ENCODE measurements at places on chromosomes 2 and 18.

GRCh38 chr18:2967357-2967756, 45.6 kb downstream of the LPIN2 start:
- DNase-seq: no peak

DNA sequence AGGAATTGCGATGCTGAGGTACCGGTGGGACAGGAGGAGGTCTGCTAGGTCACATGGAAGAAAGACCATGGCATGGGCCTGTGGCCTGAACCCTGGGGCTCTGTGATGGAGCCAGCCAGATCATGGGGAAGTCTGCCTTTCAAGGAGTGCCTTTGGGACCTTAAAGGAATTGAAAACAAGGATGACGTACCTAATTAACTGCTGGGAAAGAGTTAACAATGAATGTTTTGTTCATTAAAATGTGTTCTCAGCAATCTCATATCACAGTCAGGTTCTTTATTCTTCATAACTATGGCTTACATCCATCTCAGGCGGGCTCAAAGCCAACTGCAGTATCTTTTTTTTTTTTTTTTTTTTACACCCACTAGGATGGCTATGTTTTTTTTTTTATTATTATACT, 25.6 kb downstream of the TRPM8 start:
- DNase-seq: no peak

DNA sequence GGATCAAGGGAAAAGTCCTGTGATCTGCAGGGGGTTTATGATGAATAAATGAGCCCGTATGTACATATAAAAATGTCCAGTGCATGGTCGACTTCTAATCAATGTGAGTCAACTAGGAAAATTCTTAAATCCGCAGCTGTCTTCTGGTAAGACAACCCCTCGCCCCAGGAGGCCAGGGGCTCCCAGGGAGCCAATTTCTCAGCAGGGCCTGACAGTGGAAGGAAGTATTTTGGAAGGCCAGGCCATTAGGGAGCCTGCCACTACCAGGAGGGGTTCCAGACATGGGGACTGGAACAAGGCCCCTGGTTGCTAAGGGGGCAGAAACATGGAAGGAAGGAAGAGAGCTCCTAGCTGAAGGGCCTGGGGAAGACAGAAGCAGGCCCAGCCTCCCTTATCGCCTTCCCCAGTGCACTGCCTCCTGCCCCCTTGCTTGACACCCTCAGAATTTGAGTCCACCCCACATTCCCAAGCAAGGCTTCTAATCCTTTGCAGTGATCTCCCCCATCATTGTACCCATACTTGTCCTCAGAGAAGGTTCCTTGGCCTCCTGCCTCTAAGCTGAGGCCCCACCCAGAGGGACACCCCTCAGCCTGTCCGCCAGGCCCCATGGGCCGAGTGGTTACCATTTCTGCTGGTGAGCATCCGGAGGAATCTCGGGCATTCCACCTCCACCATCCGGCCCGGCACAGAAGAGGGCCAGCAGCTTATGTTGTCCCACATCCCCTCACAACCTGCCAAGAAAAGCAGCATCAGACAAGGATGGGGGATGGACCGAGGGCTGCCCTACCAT, 45.9 kb downstream of the SCTR start:
- DNase-seq: no peak

DNA sequence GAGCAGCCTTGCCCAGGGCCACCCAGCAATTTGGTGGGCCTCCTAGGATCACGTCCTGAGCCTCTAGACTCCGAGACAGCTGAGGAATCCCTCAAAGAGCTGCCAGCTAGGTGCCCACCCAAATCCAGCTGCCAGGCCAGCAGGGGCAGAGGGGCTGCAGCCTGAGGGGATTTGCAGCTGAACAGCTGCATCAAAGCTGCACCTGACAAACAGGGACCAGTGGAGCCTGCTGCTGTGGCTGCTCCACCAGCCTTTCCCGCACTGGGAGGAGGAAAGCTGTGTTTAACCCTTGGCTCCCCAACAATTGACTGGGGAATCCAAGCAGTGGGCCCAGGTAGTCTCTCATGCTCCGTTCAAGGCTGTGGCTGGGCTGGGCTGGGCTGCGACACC, 8.2 kb downstream of the ADRA2B start:
- no peak for DNase-seq

- no peak for DNase-seq
Measured at GRCh38 chr2:235462415-235462790, 31.4 kb upstream of the AGAP1 start.

GRCh38 chr2:217818293-217818850, 184.4 kb downstream of the TNS1 start:
- no peak for DNase-seq

DNA sequence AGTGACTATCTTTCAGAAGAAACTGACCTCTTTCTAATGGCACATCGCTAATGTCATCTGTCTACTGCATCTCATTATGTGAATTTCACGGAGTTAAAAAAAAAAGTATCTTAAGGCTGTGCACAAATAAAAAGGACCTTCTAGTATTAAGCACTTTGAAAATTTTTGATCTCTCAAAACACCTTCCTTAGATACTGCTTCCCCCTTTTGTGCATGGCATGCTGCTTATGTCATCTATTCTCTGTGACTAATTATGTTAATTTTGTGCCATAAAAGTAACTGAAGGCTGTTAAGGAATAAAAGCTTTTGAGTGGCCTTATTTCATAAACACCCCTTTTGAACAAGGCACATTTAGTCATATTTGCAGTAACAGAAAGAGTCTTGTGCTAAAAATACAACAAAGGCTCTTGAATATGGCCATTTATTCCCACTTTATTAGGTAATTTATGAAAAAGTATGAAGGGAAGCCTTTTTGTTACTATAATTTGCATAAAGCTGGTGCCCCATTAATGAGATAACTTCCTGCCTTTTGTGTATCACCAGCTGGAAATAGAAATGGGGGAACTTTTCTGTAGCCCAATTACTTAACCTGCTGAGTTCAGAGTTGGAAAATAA, 1412.0 kb upstream of the ZEB2 start:
- no peak for DNase-seq

DNA sequence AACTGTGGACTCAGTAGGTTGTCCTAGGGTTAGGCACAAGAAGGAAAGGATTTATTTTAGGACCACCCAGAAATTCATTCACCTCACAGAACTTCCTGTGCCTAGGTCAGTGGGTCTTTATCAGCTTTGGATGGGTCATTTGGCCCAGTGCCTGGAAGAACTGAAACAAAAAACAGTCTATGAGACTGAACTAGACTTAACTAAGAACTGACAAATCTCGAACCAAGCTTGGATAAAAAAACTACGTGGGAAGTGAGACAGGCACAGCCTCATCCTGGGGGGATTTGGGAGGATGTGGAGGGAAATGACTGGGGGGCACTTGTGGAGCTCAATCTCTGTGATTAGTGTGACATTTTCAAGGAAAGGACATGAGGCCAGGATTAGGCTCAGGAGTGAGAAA, 2.3 kb upstream of the OST4 start:
- DNase-seq: no peak

GRCh38 chr2:110101280-110101844, 14.3 kb downstream of the MALL start:
- DNase-seq: no peak

GRCh38 chr2:137969418-137969765, 5.1 kb downstream of the HNMT start:
- DNase-seq: no peak

- no peak for DNase-seq
Measured at GRCh38 chr2:192035731-192036442, 158.8 kb downstream of the TMEFF2 start.

DNA sequence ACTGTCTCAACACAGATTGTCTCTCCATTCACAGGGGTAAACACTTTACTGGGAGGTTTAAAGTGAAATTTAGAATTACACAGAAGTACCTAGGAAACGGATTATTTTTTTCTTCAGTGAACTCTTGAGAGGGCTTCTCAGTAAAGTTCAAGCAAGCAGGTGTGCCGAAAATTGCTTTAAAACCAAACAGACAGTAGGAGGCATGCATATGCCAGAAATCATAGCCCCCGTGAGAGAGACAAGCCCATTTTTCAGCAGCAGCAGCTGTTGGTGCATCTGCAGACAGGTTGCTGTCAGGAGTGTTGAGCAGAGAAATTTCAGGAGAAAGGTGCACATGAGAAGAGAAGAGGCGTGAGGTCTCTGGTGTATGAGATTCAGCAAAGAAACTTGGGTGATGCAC, 2115.5 kb upstream of the CELF4 start:
- DNase-seq: no peak

DNA sequence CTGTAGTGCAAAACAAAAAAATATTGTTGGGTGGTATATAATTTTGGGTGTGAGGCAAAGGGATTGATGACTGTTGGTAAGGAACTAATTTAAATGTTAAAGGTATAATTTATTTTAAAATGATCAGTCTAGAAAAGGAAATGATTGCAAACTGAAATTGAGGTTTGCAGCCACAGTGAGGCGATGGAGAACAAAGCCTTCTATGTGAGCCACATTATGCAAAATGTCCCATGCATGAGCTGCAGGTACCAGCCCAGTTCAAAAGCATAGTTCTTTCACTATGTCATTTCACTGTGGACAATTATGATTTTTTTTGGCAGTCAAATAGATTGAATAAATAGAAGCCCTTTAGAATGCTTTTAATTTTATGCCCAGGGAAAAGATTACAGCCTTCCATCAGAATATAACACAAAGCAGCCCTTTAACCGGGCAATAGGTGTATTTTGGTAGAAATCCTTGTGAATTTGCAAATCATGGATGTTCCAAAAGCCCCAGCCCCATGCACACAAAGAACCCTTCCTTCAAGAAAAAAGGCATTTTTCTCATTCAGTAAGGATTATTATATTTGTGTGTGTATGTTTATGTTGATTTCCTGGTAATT, 1.7 kb downstream of the MAP2 start:
- no peak for DNase-seq

DNA sequence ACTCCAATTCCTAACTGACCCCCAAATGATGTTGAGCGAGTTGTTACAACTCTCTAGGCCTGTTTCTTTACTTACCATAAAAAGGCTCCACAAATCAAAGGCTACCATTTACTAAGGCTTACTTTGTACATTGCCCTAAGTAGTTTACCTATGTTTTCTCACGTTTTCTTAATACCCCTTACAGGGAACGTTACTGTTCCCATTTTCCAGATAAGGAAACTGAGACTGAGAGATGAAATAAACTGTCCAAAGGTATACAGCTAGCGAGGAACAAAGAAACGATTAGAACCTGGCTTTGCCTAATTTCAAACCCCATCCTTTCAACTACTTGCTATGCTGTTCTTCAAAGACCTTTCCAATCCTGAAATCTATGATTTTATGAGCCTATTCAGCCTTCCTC, 74.8 kb upstream of the SPTBN1 start:
- no peak for DNase-seq

DNA sequence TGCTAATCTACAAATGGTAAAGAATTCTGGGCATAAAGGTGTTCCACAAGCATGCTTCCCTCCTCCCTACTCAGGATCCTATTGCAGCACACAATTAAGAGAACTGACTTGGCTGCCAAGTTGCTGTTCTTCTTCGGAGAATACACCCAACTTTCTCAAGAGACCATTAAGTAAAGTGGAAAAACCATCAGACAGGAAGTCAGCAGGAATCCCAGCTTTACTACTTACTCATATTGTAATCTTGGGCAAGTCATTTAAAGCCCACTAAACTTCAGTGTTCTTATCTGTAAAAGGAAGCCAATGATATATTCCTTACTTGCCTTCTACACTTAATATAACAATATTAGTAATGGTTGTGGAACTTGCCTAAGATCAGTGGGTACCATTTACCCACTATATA, 37.8 kb downstream of the PSTPIP2 start:
- DNase-seq: no peak

- no peak for DNase-seq
Measured at GRCh38 chr2:83850071-83850725, 608.9 kb downstream of the SUCLG1 start.

DNA sequence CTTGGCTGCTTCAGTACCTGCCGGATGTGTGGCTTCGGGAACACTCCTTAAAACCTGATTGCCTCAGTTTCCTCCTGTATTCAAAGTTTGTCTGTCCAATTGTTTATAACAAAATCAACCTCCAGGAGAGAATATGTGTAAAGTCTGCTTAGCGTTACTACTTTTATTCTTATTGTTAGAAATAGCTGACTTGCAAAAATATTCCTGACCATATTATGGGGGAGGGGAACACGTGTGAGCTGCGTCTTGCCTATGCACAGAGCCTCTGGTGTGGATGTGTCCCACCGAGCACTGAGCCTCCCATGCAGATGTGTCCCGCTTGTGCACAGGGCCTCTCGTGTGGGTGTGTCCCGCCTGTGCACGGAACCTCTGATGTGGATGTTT, 82.5 kb downstream of the DCDC2C start:
- no peak for DNase-seq

DNA sequence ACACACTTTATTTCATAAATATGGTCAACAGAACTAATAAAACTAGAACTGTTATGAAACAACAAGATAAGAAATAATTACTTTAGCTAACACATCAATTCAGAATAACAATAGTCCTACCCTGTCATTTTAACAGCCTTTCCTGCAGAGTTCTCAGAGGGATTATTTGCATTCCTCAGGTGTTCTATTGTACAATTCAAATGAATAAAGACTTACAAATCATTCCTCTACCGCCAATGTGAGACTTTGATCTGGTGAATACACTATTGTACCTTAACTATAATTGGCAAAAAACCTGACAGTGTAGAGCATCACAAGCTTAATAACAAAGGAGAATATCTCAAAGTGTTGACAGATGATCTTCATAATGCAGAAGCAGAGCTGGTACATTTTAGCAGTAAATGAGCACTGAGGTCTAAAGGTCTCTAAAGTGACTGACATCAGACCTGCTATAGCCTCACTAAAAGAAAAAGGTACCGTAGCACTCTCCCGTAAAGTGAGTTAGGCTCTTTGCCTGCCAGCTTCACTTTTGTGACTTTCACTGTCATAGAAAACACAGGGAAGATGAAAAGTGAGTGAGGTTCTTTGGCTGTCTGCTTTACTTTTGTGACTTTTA, 118.8 kb upstream of the SP3 start:
- no peak for DNase-seq

GRCh38 chr18:27600245-27600644, 415.1 kb upstream of the CHST9 start:
- DNase-seq: no peak

- DNase-seq: no peak
Measured at GRCh38 chr2:233456111-233456510, 101.8 kb downstream of the DGKD start.

DNA sequence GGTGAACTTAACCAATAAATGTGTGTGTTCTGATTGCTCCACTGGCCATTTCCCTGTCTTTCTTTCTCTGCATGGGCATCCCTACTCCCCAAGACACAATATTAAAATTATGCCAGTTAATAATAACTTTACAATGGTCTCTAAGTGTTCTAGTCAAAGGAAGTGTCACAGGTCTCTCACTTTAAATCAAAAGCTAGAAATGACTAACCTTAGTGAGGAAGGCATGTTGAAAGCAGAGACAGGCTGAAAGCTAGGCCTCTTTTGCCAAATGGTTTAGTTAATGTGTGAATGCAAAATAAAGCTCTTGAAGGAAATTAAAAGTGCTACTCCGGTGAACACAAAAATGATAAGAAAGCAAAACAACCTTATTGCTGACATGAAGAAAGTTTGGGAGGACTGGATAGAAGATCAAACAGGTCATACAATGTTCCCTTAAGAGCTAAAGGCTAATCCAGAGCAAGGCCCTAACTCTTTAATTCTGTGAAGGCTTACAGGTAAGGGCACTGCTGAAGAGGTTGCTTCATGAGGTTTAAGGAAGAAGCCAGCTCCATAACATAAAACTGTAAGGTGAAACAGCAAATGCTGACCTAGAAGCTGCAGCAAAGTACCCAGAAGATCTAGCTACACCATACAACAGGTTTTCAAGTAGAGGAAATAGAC, 44.0 kb upstream of the ARHGAP15 start:
- DNase-seq: no peak
